ENCODE measurements at places on chromosomes 5 and 9. TPM values are rescaled to one million over a fixed set of nuclear protein-coding genes. Genes with fewer than 3 reads are reported as not detected.

GRCh38 chr9:72232778-72233177 is 83.5 kb downstream of the GDA start:
- DNase-seq, result no peak

DNA sequence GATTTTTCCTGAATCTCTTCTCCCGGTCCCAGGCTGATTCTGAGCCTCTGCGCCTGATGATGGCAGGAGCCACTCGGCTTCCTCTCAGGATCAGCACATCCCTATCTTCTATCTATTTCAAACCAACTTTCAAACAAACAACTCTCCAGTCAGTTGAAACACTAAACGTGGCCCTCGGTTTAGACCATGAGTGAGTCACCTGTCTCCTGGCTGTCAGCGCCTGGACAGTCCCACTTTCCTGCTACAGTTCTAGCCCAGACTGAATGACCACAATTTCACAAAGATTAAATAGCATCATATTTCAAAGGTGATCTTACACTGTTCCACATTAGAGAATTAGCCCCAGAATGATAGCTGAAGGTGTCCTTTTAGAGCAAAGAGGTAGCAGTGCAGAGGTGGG is 6.2 kb downstream of the SLC6A19 start:
- no peak for DNase-seq

- no peak for DNase-seq
Observed at GRCh38 chr5:91998774-91999173, 615.7 kb upstream of the ARRDC3 start.

- no peak for DNase-seq
Observed at GRCh38 chr9:114012126-114012525, 66.0 kb downstream of the AMBP start.

STKLD1 gene
- 0.64 TPM for total RNA-seq

TSSK1B gene
- total RNA-seq, result not detected

CDKN2B-AS1 gene
- 0.36 TPM for total RNA-seq
